Dorsolateral prefrontal cortex (tissue), 122 donors: ENCODE measurements at places on chromosomes 2 and 18.

GRCh38 chr2:179139506-179139905 is 89.6 kb upstream of the CCDC141 start:
- DNase-seq = no peak

GRCh38 chr2:12303181-12304030 is 413.3 kb upstream of the TRIB2 start:
- no peak for DNase-seq

DNA sequence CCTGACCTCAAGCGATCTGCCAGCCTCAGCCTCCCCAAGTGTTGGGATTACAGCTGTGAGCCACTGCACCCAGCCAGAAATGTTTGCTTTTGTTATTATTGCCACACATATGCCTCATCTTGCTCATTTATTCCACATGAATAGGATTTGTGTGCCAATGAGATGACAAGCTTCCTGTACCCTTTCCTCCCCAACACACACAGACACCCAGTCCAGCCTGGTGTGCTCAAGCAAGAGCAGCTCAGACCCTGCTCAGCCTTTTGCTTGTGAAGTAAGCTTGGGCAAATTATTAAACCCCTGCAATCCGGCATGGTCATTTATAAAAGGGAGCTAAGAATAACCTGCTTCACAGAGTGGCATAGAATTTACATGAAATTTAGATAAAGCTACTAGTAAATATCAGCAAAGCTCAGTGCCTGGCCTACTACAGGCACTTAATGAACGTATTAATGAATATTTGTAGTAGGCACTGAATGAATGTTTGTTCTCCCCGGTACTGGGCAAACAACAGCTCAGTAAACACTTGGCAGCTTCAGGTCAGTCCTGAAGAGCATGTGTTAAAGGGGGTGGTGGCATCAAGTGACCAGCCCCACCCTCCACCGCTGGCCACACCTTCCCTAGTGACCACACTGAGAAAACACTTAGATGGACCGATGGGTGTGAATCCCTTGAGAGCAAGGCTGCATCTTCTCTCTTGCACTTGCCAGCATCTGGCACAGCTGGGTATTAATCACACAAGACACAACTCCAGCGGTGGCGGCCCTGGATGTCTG is 280.2 kb downstream of the SRBD1 start:
- DNase-seq = no peak

DNA sequence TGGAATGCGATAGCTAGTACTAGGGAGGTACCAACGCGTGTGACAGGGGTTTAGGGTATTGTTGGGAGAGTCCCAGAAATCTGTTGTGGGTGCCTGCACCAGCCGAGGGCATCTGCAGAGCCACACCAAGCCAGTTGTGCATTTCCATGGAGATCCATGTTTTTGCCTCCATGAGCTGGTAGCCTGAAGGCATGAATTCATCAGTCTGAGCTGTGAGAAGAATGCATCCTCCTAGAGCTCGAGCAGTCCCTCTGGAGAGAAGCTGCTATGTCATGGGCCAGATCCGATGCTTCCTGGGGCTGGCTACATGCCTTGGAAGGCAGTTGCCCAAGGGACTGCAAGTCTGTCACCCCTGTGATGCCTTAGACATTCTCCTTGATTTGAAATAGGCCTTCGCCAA is 57.9 kb downstream of the LIPG start:
- no peak for DNase-seq

GRCh38 chr2:204115137-204116056 is 178.8 kb downstream of the ICOS start:
- DNase-seq = no peak

GRCh38 chr2:61750624-61751023 is 103.2 kb downstream of the FAM161A start:
- DNase-seq = no peak

GRCh38 chr2:13638181-13638580 is 921.4 kb downstream of the TRIB2 start:
- no peak for DNase-seq

DNA sequence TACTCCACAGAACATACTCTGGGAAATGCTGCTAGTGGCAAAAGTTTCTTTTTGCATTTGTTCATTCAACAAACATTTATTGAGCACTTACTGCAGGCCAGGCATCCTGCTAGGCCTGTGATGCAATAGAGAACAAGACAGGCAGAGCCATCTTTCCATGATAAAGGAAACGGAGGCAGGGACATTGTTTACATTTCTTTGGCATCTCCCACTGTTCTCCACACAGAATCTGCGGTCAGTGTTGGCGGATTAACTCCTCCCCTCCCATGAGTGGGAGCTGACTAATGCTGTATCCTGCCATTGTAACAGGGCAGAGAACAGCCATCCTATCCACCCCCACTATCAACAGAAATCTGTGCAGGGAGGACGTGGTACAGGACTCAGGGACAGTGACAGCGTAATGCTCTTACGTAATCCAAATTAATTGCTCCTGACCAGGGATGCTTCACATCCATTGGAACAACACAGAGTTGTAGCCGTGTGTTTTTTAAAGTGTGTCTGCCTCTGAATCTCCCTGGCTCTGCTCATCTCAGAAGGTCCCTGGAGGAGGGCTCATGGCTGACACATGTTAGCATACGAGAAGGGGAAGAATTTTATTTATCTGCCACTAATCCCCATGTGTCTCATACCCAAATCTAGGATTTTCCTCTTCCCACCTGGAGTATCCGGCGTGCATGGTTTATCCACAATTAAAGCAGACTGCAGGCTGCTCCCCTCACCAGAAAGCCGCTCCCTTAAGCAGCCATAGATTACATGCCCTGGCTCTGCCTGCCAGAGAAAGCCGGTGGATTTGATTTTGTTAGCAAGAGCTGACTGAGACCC is 32.3 kb downstream of the STEAP3 start:
- DNase-seq = no peak

GRCh38 chr18:46621871-46622270 is 35.1 kb downstream of the LOXHD1 start:
- DNase-seq = no peak

- no peak for DNase-seq
Observed at GRCh38 chr2:108620656-108621055, 86.4 kb downstream of the LIMS1 start.

DNA sequence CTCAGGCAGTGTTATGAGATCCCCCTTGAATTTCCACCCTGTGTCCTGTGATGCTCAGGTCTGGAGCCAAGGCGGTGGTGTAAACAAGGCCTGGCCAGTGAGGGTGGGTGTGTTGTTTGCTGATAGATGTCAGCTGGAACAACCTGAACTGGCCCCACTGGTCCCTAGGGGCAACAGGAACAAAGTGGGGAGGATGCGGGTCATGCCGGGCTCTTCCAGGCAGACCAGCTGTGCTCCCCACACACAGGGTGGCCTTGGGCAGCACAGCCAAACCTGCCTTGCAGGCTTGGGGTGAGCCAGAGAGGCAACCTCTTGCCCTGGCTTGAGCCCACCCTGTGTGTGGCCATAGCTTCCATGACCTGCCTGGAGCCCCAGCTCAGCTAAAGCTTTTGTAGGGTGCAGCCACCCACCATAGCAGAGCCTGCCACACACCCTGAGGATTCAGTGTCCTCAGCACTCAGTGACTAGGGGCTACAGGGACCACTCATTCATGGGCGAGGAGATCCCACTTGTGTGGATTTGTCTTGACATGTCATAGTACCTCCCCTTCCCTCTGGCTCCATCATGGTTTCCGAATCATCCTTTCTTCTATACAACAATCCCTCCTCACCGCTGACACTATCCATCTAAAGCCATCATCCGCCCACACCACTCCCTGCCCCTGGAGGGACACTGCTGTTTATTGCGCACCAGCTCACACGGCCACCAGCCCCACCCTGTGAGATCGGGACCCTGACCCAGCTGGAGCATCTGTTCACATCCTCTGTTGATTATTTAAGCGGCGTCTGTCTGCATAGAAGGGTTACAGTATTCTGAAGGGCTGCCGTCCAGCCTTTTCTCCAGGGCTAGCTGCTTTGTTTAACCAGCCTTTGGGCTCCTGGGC is 268.8 kb downstream of the CYP26B1 start:
- DNase-seq = no peak

GRCh38 chr18:12373116-12373770 is 3.8 kb downstream of the AFG3L2 start:
- DNase-seq = no peak

DNA sequence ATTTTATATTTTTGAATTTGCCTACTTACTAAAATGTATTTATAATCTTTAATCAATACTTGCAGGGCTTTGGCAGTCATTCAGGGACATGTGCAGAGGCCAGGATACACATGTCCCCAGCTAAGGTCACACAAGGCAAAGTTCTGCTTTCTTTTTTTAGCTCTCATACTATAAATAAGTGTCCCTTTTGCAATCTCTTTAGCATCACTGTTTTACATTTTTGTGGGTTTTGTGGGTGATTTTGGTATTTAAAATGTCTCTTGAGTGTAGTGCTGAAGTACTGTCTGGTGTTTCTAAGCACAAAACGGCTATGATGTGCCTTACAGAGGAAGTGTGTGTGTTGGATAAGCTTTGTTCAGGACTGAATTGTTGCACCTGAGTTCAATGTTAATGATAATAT is 309.0 kb upstream of the GULP1 start:
- DNase-seq = no peak

DNA sequence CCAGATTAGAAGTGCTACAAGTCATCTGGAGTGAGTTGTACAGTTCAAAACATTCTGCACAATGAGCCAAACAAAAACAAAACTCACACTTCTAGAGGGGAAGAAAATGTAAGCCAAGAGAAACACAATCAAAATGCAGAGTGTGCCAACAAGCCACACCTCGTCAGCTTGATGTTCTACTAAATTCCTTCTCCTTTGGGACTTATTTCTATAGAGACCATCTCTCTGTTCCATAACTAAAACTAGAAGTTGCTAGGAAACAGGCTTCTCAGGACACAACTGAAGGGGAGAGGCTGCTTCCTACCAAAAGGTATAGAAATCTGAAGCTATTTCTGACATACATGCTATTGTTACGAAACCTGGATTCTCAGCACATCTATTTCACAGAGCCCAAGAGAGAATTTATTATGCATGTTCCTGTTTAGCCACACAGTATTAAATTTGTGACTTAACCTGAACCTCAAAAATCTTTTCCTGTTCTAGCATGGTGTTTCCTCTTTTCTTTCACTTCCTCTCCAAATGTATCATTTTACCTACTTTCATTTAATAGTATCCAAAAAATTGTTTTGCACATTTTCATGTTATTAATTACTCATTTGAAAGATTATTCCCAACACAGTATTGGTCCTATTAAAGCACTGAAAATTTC is 211.4 kb upstream of the CCDC150 start:
- no peak for DNase-seq

DNA sequence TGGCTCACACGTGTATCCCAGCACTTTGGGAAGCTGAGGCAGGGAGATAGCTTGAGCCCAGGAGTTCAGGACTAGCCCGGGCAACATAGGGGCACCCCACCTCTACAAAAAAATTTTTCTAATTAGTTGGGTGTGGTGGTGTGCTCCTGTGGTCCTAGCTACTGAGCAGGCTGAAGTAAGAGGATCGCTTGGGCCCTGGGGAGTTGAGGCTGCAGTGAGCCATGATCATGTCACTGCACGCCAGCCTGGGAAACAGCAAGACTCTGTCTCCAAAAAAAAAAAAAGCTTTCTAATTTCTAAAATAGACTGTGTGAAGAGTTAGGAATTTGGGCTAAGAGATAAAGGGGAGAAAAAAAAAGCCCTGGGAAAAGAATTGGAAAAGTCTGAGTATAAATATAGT is 51.9 kb upstream of the NAB1 start:
- DNase-seq = no peak

- DNase-seq = no peak
Observed at GRCh38 chr2:46775722-46776121, 139.9 kb downstream of the MCFD2 start.
